Adipocyte (in vitro differentiated cells): ENCODE measurements at places on chromosomes 1 and 21.

- DNase-seq, result no peak
These were observed 70.5 kb upstream of the HSPA13 start for GRCh38 chr21:14453339-14454015.

DNA sequence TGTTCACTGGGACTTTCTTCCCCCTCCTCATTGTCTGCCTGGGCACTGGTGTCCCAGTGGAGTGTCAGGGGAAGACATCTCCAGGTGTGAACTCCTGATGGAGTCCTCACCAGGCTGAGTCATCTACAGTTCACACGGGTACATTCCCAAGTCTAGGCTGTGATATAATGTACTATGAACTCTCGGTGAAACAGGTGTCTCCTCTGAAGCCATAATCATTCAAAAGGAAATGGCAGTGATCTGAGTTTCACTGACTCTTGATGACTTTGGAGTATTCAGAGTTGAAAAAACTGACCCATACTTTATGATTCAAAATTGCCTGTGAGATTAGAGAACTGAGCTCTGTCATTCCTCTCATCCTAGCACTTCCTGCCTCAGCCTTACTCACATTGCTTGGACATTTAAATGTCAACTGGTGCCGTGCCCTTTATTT lies 9.1 kb downstream of the LAMC2 start:
- DNase-seq, result peak; percentile 49

DNA sequence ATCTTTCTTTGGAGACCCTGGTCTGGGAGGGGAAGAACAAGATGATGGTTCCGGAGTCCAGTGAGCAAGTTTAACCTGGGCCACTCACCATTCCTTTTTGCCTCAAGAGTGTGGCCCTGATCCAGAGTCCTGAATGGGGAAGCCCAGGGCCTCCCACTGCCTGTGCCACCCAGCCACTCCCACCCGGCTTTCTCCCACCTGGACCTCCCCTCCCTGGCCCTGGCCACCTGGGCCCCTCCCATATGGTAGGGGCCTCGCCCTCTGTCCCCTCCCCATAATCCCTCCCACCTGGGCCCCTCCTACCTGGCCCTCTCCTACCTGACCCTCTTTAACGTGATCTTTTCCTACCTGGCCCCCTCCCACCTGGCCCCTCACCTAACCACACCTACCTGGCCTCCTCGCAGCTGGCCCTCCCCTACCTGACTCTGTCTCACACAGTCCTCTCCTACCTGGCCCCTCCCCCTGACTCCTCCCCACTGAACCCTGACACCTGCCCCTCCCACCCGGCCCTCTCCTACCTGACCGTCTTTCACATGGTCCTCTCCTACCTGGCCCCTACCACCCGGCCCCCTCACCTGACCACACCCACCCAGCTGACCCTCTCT lies 220.7 kb upstream of the VAMP3 start:
- DNase-seq, result no peak

DNA sequence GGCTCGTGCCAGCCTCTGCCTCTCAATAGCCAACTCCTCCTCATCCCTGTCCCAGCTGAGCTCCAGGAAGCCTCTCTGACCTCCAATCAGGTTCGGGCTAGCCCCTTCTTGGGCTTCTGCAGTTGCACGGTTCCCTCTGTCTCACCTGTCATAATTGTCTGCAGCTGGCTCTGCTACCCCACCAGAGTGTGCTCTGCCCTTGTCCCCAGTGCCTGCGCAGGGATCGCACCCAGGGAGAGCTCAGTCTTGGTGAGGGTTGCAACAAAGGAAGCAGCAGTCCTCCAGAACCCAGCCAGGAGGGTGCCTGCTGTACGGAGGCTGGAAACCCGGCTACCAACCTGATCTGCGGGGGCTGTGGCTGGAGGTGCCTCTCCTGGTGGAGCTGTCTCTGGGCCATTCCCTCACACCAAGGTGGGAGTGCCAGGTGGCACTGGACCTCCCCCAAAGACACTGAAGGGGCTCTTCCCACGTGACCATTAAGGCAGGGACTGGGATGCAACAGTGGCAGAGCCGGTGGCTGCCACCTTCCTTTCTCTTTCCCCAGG lies 63.5 kb upstream of the DMRTB1 start:
- no peak for DNase-seq

GRCh38 chr1:175521249-175522040 lies 221.9 kb downstream of the TNR start:
- DNase-seq, result no peak

DNA sequence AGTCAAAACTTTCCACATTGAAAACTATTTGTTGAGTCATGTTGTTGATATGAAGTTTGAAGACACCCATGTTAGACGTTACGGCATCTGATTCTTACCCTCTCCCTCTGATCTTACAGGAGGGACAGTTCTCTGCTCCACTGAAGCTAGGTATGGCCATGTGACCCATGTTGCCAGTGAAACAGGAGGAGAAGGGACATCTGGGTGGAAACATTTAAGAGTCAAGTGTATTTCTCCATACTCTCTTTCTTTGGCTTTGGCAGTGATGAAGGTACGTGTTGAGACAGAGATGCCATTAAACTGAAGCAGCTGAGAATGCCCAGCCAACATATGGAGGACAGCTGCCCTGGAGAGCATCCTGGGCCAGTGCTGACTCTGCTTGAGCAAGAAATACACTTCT lies 198.4 kb upstream of the PTGFR start:
- peak; percentile 83 for DNase-seq

- peak; percentile 43 for DNase-seq
These were observed 309.4 kb downstream of the BRINP3 start for GRCh38 chr1:190168116-190168892.

DNA sequence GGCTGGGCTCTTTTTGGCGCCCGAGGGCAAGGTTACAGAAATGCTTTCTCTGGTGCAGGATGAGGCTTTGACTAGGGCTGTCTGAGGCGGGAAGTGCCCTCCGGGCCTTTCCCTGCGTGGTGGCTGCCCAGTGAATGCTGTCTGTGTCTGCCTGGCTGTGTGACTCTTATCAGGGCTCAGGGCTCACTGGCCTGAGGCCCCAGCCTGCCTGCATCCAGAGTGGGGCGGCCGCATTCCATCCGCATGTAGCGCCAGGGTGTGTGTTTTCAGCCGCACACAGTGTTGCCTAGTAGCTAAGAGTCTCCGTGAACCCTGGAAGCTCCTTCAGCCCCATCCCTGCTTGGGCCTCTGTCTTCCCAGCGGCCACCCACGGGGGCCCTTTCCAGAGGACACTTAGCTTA lies 59.1 kb downstream of the FAAP20 start:
- DNase-seq, result peak; percentile 95

- DNase-seq, result peak; percentile 87
These were observed 26.6 kb downstream of the DIPK1A start for GRCh38 chr1:92934395-92935378.

- peak; percentile 61 for DNase-seq
These were observed 664.6 kb upstream of the ADAMTS5 start for GRCh38 chr21:27631471-27631870.

- DNase-seq, result peak; percentile 29
These were observed 11.3 kb downstream of the CDK18 start for GRCh38 chr1:205515781-205516253.

DNA sequence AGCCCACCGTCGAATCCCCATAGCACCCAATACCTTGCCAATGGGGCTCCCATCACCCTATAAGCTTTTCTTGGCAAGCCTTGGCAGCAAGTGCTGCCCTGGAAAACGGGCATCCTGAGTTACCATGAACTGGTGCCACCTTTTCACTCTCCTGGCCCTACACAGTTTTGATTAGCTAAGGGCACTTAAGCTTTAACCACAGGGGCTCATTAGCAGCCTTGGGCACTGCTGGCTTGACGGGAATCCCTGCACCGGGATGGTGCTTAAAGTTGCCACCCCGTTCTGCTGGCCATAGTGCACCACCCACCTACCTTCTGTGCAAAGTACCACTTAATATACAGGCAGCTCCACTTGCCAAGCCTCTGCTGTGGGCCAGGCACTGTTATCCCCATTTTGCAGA lies 13.7 kb downstream of the PARS2 start:
- no peak for DNase-seq

DNA sequence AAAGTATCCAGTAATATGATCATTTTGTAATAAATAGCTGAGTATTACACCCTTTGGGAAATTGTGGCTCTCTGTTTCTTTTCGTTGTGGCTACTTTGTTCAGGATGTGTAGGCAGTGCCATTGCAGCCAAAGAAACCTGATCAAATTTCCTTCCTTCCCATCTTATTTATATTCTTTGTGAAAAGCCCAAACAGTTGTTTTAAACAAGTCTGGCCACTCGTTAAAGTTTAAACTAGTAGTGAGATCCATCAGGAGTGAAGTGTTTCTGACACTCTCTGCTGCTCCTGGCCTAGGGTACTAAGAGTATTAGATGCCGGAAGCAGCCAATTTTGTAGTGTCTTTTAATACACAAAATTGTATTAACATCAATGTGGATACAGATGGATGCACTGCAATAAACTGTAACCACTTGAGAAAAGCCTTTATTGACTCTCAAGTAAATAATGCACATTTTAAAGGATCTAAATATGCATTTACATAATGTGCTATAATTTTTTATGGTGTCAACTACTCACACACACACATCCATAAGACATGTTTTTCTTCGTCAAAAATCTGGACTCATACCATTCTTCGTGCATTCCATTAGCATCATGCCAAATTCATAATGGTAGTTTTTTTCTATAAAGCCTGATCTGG lies 317.9 kb downstream of the NFIA start:
- DNase-seq, result no peak

GRCh38 chr1:201094832-201095231 lies 17.4 kb downstream of the CACNA1S start:
- no peak for DNase-seq

DNA sequence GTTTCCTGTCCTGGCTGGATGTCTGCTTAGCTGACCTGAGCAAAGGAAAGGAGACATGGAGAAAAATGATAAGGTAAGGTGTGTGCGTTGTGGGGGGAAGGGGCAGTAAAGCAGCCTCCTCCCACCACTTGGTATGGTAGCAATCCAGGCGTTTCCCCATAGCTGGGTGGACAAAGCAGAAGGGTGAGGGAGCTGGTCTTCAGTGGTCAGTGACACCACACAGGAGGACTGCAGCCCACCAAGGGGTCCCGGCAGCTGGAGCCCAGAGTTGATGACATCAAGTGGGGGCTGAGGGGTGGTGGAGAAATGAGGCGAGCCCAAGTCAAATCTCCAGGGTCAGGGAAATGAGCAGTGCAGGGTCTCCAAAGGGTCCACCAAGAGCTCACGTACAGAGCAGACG lies 69.3 kb upstream of the LRRN2 start:
- DNase-seq, result no peak

GRCh38 chr1:36258960-36259344 lies 34.7 kb downstream of the THRAP3 start:
- DNase-seq, result peak; percentile 43

DNA sequence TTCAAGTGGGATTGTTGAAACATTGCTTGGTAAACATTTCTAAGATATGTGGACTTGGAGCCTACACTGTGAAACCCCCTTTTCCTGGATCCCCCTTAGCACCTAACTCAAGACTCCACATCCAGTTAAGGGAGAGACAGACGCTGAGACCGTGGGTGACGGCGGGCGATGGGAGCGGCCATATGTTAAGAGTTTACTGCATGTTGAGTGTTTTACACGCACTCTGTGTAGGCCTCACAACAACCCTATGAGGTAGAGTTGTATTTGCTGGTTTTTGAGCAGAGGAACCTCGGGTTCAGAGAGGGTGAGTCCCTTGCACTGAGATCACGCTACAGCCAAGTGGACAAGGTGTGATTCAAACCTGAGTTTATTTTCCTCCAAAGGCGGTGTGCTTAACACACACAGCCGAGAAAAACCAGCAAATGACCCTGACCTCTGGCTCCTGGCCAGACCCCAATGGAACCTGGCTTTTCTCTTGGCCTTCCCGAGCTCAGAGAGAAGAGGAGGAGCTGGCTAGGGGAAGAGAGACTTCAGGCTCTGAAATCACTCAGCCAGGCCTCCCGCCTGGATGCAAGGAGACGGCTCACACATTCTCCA lies 46.9 kb upstream of the GOLT1A start:
- no peak for DNase-seq

DNA sequence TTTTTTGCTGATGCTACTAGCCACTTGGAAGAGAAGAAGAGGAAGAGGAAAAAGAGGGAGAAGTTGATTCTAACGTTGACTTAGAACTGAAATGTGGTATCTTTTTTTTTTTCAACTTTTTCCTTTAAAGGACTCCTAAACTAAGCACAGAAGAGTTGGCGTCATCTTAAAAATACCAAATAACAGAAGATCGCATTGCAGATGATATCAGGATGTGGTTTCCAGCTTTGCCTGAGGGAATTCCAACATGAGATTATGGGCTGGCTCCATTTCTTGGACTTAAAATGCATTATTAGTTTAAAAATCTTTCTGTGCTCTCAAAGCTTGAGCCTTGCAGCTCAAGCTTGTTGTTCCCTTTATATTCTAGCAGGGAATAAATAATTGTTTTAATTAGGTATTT lies 29.8 kb downstream of the WDR3 start:
- peak; percentile 31 for DNase-seq

- no peak for DNase-seq
These were observed 367.9 kb upstream of the DUSP10 start for GRCh38 chr1:222109836-222110235.

- no peak for DNase-seq
These were observed 26.4 kb downstream of the RRAGC start for GRCh38 chr1:38833146-38833545.

GRCh38 chr1:219990782-219991510 lies 55.4 kb downstream of the EPRS1 start:
- DNase-seq, result peak; percentile 79

GRCh38 chr1:175307160-175307559 lies 114.6 kb upstream of the KIAA0040 start:
- DNase-seq, result no peak

DNA sequence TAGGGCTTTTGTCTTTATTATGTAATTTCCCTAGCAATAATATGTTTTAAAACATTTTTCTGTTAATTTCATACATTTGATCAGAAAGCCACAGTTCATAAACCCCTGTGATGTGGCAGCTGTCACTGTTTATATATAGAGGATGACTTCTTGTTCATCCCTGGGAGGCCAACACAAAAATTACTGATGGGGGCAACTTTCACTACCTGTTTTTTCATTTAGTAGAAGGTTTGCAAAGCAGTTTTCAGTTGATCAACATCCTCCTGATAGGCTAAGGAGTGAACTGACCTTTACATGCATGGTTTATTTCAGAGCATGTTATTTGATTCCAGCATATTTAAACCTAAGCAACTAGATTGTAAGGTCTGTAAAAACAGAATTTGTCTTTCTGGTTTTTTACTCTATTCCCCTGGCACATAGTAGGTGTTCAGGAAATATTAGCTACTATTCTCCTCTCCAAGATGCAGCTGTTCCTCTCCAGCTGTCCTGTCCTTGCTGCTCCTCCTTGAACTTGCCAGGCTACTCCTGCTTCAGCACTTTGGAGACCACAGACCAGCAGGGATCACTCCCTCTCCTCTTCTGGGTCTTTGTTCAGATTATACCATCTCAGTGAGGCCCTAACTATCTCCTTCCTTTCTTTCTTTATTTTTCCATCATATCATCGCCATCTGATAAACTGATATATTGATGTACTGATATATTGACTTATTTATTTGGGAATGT lies 54.7 kb downstream of the ROR1 start:
- DNase-seq, result no peak

- no peak for DNase-seq
These were observed 29.1 kb upstream of the NFIA start for GRCh38 chr1:61053226-61053711.

DNA sequence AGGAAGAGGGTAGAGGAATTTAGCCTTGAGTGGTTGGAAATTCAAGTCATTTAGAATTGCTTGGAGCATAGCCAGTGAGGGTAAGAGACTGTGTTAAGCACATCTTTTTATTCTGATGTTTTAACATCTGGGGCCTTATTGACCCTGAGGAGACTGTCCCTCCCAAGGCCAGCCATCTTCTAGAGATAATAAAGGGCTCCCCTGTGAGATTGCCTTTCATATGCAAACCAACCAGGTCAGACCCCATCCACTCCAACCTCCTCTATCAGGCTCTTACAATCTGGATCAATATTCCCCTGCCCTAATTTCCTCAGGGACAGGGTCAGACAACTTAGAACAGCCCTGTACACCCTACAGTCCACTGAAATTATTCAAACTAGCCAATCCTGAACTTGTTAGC lies 93.8 kb downstream of the ATP1B1 start:
- DNase-seq, result no peak
